ENCODE measurements at places on chromosomes 6 and 20.

- no peak for DNase-seq
Observed at GRCh38 chr6:44034391-44034861, 92.8 kb downstream of the MRPL14 start.

GRCh38 chr20:43821795-43822194, 92.9 kb upstream of the TOX2 start:
- no peak for DNase-seq

- DNase-seq: no peak
Observed at GRCh38 chr6:138307816-138308730, 69.6 kb upstream of the SMIM28 start.

DNA sequence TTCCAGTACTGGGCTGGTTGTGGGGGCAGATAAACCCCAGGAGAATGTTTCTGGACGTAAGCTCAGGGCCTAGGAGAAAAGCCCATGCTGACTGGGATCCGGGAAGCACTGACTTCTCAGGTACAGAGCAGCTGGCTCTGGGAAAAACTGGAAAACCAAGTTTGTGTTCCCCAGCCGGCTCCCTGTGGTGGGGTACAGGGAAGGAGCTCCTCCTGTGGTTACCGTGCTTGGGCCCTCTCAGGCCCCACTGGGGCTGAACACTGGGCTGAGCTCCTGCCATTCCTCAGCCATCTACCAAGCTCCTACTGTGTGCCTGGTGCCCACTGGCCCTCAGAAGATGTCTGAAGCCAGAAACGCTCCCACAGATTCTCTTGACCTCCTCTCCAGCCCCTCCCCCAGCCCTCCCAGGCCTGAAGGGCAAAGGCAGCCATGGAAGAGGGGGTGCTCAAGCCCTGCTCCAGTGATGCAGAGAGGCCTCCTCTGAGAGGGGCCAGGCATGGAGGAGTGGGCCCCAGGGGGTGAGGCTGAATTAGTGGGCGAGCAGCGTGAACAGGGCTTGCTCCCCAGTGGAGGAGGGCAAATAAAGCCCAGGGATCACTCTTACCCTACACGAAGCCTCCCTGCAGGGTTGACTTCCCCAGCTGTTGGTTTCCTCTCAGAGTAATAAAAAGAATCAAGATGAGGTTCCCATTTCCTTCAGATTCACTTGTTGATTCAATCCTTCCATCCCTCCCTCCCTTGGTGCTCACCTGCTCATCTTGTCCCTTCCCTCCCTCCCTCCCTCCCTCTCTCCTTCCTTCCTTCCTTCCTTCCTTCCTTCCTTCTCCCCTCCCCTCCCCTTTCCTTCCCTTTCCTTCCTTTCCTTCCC, 100.0 kb downstream of the VEGFA start:
- no peak for DNase-seq

- no peak for DNase-seq
Observed at GRCh38 chr6:12449447-12449846, 159.3 kb downstream of the EDN1 start.

- no peak for DNase-seq
Observed at GRCh38 chr6:43457643-43458042, 2.3 kb upstream of the DLK2 start.

GRCh38 chr20:23344336-23344735, 6.3 kb upstream of the NXT1 start:
- no peak for DNase-seq

GRCh38 chr20:53938739-53939138, 131.7 kb downstream of the BCAS1 start:
- no peak for DNase-seq

DNA sequence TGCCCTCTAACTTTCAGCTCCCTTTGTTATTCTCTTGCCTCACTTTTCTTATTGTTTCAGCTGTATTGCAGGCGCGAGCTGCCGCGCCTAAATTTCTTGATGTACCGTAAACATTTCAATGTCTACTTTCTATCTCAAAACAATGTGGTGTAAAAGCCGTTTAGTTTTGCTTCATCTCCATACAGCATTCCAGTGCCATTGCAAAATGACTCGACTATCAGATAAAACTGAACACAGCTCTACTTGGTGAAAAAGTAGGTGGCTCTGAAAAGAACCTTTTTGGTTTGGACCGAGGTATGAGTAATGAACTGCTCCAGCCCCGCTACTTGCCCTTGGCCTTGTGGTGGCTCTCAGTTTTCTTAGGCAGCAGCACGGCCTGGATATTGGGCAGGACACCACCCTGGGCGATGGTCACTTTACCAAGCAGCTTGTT, 74.6 kb downstream of the OR2B2 start:
- DNase-seq: no peak

- DNase-seq: no peak
Observed at GRCh38 chr6:125827788-125828320, 37.1 kb downstream of the NCOA7 start.
